Stimulated activated CD8-positive, alpha-beta memory T cell treated with anti-CD3 and anti-CD28 coated beads, Interleukin-4, amount 100 ng/mL, for 48 hours (primary cell): ENCODE measurements at places on chromosomes 2 and 18.

GRCh38 chr2:181628590-181629585 is 28.0 kb downstream of the CERKL start:
- no peak for DNase-seq

DNA sequence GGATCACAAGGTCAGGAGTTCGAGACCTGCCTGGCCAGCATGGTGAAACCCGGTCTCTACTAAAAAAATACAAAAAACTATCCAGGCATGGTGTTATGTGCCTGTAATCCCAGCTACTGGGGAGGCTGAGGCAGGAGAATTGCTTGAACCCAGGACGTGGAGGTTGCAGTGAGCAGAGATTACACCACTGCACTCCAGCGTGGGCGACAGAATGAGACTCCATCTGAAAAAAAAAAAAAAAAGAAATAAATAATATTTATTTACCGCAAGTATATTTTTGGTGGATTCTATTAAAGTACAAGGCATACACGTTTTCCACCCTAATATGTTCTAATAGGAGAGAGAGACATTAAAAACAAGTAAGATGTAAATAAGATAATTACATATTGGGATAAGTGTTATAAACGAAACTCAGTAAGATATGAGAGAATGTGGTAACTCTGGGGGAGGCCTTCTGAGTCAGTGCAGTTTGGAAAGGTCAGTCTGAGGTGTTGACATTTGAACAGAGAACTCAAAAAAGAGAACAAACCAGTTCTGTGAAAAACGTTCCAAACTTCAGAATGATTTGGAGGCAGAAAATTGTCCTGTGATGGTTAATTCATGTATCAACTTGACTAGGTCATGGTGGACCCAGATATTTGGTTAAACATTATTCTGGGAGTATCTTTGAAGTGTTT is 8.8 kb upstream of the POLI start:
- DNase-seq: no peak

GRCh38 chr18:51614033-51614432 is 416.6 kb upstream of the MEX3C start:
- DNase-seq: no peak

DNA sequence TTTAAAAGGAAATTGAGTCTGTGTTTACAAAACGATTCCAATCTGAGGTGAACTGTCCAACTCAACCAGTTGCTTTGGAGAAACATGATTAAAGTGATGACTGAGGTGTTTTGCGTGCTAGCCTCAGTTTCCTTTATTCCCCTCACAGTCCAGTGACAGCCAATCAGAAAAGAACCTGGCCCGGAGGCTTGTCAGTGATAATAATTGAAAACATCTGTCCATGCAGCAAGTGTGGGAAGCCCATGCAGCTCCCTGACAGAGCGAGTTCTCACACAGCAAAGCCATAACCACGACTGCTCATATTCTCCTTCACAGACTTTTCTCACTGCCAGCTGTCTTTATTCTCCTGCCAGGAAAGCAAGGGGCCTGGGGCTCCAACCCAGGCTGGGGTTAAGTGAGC is 613.4 kb downstream of the ARHGAP15 start:
- DNase-seq: no peak

DNA sequence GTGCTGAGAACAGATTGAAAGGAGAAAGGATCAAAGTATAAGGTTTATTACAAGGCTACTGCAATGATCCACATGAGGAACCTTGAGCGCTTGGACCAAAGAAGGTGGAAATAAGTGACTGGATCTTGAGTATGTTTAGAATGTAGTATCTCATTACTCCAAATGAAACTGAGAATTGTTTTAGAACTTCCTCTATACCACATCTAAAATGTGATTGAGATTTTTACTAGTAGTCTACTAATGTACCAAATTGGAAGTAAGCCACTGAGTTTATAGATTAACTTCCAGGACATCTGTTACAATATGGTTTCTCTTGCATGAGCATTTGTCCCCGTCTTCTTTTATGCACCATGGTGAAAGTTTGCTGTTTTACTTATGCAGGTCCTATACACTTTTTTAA is 300.5 kb downstream of the SUCLG1 start:
- no peak for DNase-seq

DNA sequence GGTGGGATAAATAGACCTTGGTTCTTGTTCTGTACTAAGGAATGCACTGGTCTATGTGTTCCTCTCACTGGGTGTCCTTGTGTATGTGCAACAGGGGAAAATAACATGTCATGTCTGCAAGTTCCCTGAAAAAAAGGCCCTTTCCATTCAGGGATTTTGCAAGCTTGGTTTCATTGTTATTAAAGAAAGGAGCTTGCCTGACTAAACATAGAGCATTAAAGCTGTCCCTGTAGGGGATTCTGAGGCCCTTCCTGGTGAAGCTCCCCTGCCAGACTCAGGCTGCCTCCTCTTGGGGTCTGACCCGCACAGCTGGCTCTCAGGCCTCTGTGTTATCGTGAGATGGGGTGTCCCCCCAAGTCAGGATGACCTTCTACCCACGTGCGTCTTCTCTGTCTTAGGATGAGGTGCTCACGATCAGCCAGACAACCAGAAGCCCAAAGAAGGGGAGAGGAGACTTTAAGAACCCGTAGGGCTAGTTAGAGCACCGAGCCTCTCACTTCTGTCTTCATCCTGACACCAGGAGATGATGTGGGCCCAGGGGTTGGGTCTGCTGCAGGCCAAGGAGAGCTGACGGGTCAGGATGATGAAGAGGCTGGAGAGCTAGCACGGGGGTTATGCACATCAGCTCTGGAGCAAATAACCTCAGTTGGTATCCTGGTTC is 21.2 kb downstream of the CAPG start:
- no peak for DNase-seq

DNA sequence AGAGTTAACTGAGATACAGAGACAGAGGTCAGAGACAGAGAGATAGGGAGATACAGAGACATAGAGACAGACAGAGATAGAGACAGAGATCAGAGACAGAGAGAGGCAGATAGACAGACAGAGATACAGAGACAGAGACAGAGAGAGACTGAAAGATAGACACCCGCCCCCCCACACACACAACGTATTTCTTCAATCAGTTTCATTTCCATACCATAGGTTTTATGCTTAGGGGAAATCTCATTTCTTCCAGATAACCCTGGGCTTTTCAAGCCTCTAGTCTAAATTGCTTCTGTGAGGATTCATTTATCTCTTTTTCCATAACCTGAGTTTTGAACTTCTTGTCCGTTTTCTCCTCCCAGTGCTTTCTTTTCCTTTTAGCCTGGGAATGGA is 94.6 kb downstream of the CD8B2 start:
- no peak for DNase-seq

DNA sequence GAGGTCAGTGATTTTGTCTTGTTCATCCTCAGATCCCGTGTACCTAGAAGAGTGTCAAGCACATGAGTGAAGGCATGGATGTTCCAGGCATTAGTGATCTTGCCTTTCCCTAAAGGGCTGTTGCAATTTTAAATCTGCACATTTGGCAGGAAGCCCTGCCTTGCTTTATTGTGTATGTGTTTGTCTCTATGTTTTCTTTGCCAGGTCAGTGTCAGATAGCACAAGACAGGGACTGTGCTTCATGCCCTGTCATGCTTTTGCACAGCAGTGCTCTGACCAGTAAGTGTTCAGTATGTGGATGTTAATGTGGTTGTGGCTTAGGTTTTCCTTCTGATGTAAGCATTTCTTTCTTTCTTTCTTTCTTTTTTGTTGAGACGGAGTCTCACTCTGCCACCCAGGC is 131.5 kb downstream of the RGPD3 start:
- DNase-seq: no peak

GRCh38 chr2:102880731-102881130 is 118.9 kb downstream of the TMEM182 start:
- DNase-seq: no peak

DNA sequence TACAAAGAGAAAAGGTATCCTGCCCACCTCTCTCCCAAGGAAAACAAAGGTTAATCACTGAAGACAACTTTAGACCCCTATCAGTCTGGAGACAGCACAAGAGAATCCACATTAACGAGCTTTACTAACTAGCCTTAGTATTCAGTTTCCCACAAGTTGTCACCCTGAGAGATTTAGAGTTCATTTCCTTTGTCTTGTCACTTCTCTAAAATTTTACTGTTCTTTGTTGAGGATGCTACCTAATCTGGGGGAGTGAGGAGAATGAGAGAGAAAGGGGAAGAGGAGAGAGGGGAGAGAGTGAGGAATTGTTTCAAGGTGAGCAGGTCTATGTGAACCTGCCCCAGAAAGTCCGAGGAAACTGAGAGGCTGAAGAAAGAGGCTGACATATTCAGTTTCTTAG is 28.4 kb downstream of the C2orf76 start:
- DNase-seq: no peak

DNA sequence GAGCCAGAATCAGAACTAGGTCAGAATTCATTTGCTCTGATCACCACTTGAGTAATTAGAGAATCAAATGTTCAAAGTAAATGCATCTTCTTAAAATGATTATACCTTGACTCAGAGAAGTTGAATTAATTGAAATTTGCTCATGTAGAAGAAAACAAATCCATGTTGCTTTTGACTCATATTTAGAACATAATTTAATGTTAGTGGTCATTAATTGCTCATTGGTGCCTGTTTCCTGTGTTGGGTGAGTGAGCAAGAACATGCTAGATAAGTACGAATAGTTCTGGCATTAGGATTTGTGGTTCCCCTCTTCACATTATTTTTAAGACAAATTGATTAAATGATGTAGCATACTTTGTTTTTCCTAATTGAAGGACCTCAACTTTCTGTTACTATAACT is 19.0 kb downstream of the ACVR2A start:
- no peak for DNase-seq

DNA sequence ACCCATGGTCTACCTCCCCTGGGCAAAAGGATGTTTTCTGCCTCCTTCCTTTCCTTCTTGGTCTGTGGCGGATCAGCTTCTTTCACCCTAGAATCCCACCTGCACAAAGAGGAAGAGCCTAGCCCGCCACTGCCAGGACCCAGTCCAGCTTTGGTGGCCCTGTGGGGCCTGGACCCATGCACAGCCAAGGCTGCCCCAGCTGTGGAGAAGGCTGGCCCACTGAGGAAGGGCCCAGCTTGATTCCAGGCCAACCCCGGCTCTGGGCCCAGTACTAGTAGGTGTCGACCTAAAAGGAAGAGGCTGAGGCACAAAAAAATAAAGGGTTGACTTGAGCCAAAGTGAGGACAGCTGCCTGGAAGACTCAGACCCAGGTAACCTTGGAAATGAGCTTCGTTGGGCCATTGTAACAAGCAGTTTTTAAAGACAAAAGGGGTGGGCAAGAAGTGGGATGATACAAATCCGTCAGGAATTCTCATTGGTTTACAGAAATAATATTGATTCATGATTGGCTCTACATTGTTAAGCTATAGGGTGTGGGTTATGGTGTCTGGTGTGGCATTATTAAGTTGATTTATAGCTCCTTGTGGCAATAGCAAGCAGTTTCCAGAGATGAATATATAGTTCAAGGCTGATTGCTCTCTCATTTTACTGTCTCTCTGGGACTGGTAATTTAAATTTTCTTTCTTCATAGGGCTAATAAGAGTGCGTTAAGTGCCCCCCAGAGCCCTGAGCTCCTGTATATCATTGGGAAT is 29.8 kb upstream of the MAL start:
- DNase-seq: no peak

- no peak for DNase-seq
Measured at GRCh38 chr2:2899826-2900225, 477.8 kb downstream of the EIPR1 start.

GRCh38 chr2:216663846-216664245 is 30.6 kb downstream of the IGFBP2 start:
- no peak for DNase-seq

GRCh38 chr2:36993841-36994620 is 27.7 kb upstream of the STRN start:
- no peak for DNase-seq

GRCh38 chr2:224190936-224191270 is 151.8 kb upstream of the SERPINE2 start:
- no peak for DNase-seq
